ENCODE measurements at places on chromosomes 2 and 18.

GRCh38 chr2:65518751-65519150, 86.4 kb upstream of the SPRED2 start:
- H3K4me3 ChIP-seq: no peak overlapping the region
- no peaks in the 10 kb centered on the region for H3K4me1 ChIP-seq
- DNase-seq: no peak
- no peak overlapping the region for H3K27ac ChIP-seq

- H3K36me3 ChIP-seq: no peaks in the 10 kb centered on the region
- H3K4me3 ChIP-seq: no peak overlapping the region
- DNase-seq: no peak
- no peaks in the 10 kb centered on the region for H3K4me1 ChIP-seq
These were observed 79.3 kb downstream of the PLA2R1 start for GRCh38 chr2:159982842-159983785.

DNA sequence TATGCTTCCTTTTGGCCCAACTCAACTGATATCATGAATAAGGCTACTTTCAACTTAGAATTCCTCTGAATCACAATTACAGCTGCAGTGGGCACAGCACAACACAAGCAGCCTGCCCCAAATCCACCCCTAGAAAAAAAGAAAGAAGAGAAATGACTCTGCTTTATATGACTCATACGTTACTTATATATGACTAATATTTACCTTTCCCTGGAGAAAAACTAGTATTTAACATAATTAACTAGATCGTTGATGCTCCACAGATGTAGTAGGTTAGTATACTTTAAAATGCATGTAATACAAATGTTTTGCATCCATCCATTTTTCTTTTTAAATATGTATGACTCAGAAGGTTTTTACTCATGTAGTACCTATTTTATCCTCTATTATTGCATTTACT, 133.3 kb upstream of the UNC80 start:
- H3K27ac ChIP-seq: no peak overlapping the region
- no peak for DNase-seq
- no peaks in the 10 kb centered on the region for H3K36me3 ChIP-seq
- H3K27me3 ChIP-seq: no peaks in the 10 kb centered on the region
- no peak overlapping the region for H3K4me3 ChIP-seq

DNA sequence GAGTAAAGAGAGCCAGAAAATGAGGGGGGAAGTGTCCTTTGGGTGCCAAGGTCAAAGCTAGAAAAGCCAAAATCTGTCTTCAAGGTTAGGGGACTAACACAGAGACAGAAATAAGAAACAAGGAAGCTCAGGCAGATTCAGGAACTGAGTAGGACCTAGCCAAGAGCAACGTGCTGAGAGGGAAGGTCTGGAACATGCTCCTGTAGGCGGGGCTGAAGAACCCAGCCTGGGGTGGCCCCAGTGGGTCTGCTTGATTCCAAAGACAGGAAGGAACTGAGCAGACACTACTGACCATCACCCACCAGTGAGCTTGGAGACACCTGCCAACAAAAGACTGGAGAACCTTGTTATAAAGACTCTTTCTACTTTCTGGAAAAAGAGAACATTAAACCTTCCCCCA, 105.1 kb downstream of the SP3 start:
- H3K4me3 ChIP-seq: no peak overlapping the region
- H3K27me3 ChIP-seq: no peaks in the 10 kb centered on the region
- no peak overlapping the region for H3K27ac ChIP-seq
- DNase-seq: no peak

DNA sequence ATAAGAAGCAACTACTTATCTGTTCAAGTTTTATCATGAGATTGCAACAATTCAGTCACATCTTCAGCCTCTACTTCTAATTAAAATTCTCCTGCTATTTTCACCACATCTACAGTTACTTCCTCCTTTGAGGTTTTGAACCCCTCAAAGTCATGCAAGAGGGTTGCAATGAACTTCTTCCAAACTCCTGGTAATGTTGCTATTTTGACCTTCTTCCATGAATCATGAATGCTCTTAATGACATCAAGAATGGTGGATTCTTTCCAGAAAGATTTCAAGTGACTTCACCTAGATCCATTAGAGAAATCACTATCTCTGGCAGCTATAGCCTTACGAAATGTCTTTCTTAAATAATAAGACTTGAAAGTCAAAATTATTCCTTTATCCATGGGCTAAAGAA, 1052.8 kb upstream of the NRXN1 start:
- no peaks in the 10 kb centered on the region for H3K36me3 ChIP-seq
- no peak for DNase-seq
- no peak overlapping the region for H3K27ac ChIP-seq
- H3K27me3 ChIP-seq: no peaks in the 10 kb centered on the region
- H3K4me3 ChIP-seq: no peak overlapping the region

- H3K27ac ChIP-seq: no peak overlapping the region
- H3K4me3 ChIP-seq: no peak overlapping the region
- peaks cover 23% of the 10 kb centered on the region for H3K4me1 ChIP-seq
- H3K36me3 ChIP-seq: no peaks in the 10 kb centered on the region
- no peak for DNase-seq
- no peaks in the 10 kb centered on the region for H3K27me3 ChIP-seq
These were observed 64.8 kb downstream of the DIPK1C start for GRCh38 chr18:74392323-74392722.

- DNase-seq: no peak
- H3K36me3 ChIP-seq: no peaks in the 10 kb centered on the region
- H3K4me3 ChIP-seq: no peak overlapping the region
- no peaks in the 10 kb centered on the region for H3K27me3 ChIP-seq
- no peaks in the 10 kb centered on the region for H3K4me1 ChIP-seq
These were observed 373.9 kb downstream of the PIK3C3 start for GRCh38 chr18:42328931-42329330.

GRCh38 chr2:32591669-32592463, 36.0 kb upstream of the TTC27 start:
- H3K4me1 ChIP-seq: no peaks in the 10 kb centered on the region
- DNase-seq: peak; percentile 42
- no peak overlapping the region for H3K27ac ChIP-seq
- no peak overlapping the region for H3K4me3 ChIP-seq
- H3K27me3 ChIP-seq: no peaks in the 10 kb centered on the region

GRCh38 chr2:16466133-16466820, 199.4 kb downstream of the CYRIA start:
- H3K36me3 ChIP-seq: no peaks in the 10 kb centered on the region
- DNase-seq: no peak
- H3K27me3 ChIP-seq: no peaks in the 10 kb centered on the region
- H3K27ac ChIP-seq: no peak overlapping the region
- no peaks in the 10 kb centered on the region for H3K4me1 ChIP-seq
- no peak overlapping the region for H3K4me3 ChIP-seq

GRCh38 chr2:105881286-105882136, 136.8 kb downstream of the NCK2 start:
- no peaks in the 10 kb centered on the region for H3K27me3 ChIP-seq
- peaks cover 54% of the 10 kb centered on the region for H3K4me1 ChIP-seq
- H3K27ac ChIP-seq: no peak overlapping the region
- H3K4me3 ChIP-seq: no peak overlapping the region
- H3K36me3 ChIP-seq: peaks cover 4% of the 10 kb centered on the region
- DNase-seq: no peak

- peaks cover 14% of the 10 kb centered on the region for H3K36me3 ChIP-seq
- no peak for DNase-seq
- peaks cover 11% of the 10 kb centered on the region for H3K4me1 ChIP-seq
- no peaks in the 10 kb centered on the region for H3K27me3 ChIP-seq
- peak overlapping the region; percentile 82 for H3K4me3 ChIP-seq
- peak overlapping the region; percentile 95 for H3K27ac ChIP-seq
These were observed 905 bp upstream of the IAH1 start for GRCh38 chr2:9473308-9473984.

- DNase-seq: no peak
- no peaks in the 10 kb centered on the region for H3K4me1 ChIP-seq
- no peak overlapping the region for H3K27ac ChIP-seq
- no peak overlapping the region for H3K4me3 ChIP-seq
These were observed 318.9 kb upstream of the TFPI start for GRCh38 chr2:187873132-187873531.

DNA sequence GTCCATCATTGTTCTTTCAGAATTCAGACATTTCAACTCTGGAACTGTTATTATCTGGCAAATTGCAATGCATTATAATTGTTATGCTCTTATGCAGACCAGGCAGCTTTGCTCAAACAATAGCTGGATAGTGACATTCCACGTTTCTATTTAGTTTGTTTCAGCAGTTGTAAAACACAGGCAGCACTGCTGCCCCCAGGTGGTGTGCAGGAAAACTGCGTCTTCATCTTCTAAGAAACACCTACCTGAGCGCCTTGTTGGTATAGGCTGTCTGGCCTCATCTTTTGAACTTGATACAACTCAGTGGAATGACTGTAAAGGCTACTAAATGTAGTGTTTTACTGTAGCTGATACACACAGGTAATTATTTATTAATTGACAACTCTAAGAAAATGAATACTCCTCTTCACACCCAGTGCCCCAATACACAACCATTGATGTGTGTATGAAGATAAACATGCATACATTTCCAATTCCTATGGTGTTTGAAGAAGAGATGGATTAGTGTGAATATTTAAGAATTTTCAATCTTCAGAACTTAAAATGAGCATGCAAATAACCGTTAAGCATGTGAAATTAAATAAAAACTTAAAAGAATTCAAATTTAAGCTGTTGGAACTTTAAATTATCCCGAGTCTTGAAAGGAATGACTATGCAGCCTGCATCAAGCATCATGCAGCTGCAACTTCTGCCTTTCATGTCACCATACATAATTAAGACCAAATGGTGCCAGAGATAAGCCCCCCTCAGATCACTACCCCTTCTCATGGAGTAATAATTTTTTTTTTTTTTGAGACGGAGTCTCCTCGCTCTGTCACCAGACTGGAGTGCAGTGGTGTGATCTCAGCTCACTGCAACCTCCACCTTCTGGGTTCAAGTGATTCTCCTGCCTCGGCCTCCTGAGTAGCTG, 85.6 kb downstream of the CD8B2 start:
- H3K4me3 ChIP-seq: no peak overlapping the region
- no peak overlapping the region for H3K27ac ChIP-seq
- DNase-seq: no peak
- H3K36me3 ChIP-seq: no peaks in the 10 kb centered on the region

- H3K27me3 ChIP-seq: no peaks in the 10 kb centered on the region
- DNase-seq: no peak
- H3K27ac ChIP-seq: no peak within 1 kb of the TSS
- H3K4me3 ChIP-seq: no peak within 1 kb of the TSS
- no peaks in the 10 kb centered on the region for H3K4me1 ChIP-seq
These were observed at the start of gene NLRC4 for GRCh38 chr2:32264422-32265105. NLRC4 (minus strand) TSS chr2:32264886; CDS start chr2:32256775, 8,111 bp downstream.

DNA sequence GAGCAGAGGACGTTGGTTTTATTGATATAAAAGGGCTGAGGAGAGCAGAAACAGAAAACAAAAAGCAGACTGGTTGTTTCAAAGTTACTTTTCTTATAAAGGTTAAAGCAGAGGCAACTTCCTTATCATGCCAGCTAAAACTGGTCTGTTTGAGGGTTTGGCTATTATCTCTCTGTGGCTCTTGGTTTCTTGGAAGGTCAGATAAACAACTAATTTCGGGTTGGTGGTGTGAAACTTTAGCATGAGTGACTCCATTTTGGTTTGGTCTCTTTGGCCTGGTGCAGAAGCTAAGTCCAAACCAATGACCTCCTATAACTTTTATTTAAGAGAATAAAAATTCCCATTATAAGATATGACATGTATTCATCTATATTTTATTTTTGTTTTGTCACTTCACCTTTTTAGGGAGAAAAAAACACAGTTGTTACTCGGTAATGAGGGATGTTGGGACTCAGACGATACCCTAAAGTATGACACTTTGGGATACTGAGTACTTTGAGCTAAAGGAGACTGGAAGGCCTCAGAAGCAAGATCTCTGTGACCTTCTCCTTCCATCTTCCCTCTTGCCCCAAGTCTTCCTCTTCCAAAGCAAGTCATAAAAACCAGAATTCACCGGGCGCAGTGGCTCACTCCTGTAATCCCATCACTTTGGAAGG, 23.3 kb downstream of the TNFAIP6 start:
- H3K4me1 ChIP-seq: no peaks in the 10 kb centered on the region
- H3K27me3 ChIP-seq: no peaks in the 10 kb centered on the region
- DNase-seq: no peak
- no peak overlapping the region for H3K4me3 ChIP-seq

DNA sequence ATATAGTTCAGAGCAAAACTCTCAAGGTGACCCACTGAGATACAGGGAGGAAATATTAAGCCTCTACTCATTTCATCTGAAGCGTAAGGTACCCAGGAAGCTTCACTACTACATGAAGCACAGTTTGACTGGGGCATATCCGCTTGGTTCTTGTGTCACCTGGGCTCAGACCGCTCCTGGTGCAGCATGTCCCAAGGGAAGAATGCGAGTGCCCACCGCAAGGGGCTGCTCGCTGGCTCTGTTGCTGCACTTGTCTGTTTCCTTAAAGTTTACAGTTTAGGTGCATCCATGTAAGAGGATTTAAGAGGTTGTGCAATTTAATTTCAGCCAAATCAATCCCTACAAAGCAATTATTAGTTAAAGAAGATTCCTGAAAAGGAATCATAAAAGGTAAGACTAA, 507.8 kb downstream of the FBXO15 start:
- H3K4me1 ChIP-seq: no peaks in the 10 kb centered on the region
- no peaks in the 10 kb centered on the region for H3K27me3 ChIP-seq
- no peak overlapping the region for H3K4me3 ChIP-seq
- DNase-seq: no peak

DNA sequence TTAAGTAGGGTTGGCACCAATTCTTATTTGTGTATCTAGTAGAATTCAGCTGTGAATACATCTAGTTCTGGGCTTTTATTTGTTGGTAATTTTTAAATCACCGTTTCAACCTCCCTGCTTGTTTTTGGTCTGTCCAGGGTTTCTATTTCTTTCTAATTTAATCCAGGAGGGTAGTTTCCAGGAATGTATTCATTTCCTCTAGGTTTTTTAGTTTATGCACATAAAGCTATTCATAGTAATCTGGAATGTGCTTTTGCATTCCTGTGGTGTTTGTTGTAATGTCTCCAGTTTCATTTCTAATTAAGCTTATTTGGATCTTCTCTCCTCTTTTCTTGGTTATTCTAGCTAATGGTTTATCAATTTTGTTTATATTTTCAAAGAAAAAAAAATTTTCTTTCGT, 1361.8 kb upstream of the DDX18 start:
- no peak for DNase-seq
- H3K4me3 ChIP-seq: no peak overlapping the region
- H3K4me1 ChIP-seq: no peaks in the 10 kb centered on the region
- no peak overlapping the region for H3K27ac ChIP-seq
- no peaks in the 10 kb centered on the region for H3K36me3 ChIP-seq

DNA sequence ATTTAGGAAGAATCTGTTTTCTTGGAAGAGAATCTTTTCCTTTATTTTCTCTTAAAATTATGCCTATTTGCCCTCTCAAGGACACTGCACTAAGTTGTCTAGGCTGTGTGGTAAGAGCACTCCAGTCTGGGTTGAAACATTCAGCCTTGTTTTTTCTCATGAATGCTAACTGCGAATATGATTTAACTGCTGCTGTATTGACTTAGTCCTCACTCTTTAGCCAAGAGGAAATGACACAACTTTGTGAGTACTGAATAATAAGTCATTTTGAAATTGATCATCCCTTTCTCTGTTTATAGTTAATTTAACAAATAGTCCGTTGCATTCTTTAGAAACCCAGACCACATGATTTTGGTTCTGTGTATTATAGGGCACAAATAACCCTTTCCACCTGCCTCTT, 4.5 kb upstream of the RND3 start:
- H3K4me1 ChIP-seq: no peaks in the 10 kb centered on the region
- peaks cover 3% of the 10 kb centered on the region for H3K27me3 ChIP-seq
- no peak for DNase-seq
- no peak overlapping the region for H3K4me3 ChIP-seq
- H3K27ac ChIP-seq: no peak overlapping the region
